ENCODE measurements at places on chromosomes 4 and X.
A peak's percentile ranks its signal among the peaks of the same experiment; 100 is the strongest.

DNA sequence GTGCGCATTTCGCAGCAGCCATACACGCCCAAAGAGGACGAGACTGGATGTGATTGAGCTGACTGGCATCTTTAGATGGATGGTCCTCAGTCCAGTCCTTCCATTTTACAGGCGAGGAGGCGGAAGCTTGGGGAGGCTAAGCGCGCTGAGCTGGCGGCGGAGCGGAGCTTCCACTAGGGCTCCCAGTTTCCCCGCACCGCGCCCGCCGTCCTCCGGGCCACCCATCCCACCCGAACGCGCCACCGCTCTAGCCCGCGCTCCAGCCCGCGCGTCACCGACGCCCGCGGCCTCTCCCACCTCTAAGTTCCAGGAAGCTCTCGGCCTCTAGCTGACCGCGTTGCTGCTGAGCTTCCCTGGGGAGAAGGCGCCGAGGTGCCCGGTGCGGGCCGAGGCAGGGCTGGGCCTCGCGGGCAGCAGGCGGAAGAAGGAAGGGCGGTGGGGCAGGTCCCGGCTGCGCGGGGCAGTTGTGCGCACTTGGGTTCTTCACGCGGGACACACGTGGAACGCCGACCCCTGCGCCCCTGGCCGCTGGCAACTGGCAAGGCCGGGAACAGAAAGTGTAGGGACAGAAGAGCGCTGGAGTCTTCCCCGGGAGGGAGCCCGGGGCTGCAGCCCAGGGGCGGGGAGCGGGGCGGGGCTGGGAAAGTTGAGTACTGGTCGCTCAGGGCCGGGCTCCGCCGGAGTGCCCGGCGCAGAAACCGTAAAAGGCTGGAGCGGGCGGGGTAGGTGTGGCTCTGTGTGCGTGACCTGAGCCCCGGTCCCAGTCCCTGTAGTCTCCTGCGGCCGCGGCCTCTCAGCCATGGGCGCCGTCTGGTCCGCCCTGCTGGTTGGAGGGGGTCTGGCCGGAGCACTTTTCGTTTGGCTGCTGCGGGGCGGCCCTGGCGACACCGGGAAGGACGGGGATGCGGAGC, at the start of gene STBD1:
TSS of gene STBD1 (plus strand) at position 763 of the 911 bp plus-strand sequence. CDS start at position 800, 37 bp downstream.
- DNase-seq: peak; percentile 31

GRCh38 chrX:18886344-18887161, 97.4 kb downstream of the PHKA2 start:
- DNase-seq: peak; percentile 65

- no peak for DNase-seq
Observed at GRCh38 chrX:8042304-8042703, 115.1 kb upstream of the PNPLA4 start.

GRCh38 chrX:139178980-139179379, 351.6 kb upstream of the F9 start:
- no peak for DNase-seq

- peak; percentile 61 for DNase-seq
Observed at GRCh38 chr4:6546681-6547447, 28.1 kb upstream of the MAN2B2 start.
